Ascending aorta (tissue), 2 donors: ENCODE measurements at places on chromosomes 6 and 20. TPM values are rescaled to one million over a fixed set of nuclear protein-coding genes. Genes with fewer than 3 reads are reported as not detected.

DNA sequence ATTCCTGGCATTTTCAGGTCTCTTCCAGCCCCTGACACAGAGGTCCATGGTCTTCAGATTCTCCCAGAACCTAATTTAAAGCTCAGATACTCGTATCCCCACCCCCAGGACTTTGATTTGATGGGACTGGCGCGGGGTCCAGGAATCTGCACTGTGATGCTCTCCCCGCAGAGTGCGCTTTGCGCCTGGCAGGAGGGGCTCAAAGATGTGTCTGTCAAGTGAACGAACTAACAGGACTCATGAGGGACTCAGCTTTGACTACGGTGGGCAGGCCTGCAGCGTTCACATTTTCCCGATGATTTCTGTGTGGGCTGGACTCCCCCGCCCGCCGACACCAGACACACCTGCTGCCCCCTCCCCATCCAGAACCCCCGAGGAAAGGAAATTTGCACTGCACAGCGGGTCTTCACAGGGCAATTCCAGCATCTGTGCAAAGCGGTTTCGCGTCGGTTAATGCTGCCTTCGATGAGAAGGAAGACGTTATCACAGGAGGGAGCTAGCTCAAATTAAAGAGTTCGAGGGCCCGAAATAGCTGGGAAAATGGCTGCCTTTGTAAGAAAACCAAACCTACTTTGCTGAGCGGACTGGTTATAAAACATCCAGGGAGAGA, 90.2 kb downstream of the ZDHHC14 start:
- H3K27me3 ChIP-seq = no peaks in the 10 kb centered on the region
- H3K36me3 ChIP-seq = no peaks in the 10 kb centered on the region
- no peaks in the 10 kb centered on the region for H3K4me1 ChIP-seq

GRCh38 chr6:156121973-156122372, 655.2 kb upstream of the ARID1B start:
- H3K27ac ChIP-seq = no peak overlapping the region
- no peaks in the 10 kb centered on the region for H3K36me3 ChIP-seq
- no peaks in the 10 kb centered on the region for H3K27me3 ChIP-seq
- no peak overlapping the region for H3K4me3 ChIP-seq

DNA sequence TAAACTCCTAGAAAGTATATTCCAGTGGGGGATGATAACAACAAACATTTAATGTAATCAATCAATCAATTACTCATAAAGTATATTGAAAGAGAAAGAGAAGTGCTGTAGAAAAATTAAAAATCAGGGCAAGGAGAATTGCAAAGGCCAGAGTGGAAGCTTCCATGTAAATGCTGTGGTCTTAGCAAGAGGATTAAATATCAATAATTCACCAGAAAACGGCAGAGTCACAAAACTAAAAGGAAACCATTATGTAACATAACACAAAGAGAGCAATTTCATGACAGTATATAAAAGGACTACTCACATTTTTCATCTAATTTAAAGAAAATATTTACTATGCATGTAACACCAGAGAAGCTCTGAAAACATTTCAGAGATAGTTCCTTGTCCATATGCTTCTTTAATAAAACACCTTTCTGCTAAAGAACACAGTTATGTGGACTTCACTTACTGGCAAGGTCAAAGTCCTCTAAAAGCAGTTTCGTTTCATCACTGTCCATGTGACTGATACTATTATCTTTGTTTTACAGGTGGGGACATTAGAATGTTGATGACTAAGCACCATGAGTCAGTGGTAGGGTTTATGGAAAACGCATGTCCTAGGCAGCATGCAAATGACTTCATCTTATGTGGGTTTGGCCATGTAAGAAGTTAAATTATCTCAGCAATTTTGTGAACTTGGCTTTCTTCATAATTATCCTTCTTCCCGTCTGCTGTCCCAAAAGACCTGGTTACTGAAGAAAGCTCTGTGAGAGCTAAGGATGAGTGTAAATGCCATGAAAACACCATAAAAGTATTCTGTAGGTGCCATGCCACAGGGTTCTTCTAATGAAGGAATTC, 185.8 kb upstream of the TENT5A start:
- no peaks in the 10 kb centered on the region for H3K36me3 ChIP-seq
- no peak overlapping the region for H3K27ac ChIP-seq
- H3K4me3 ChIP-seq = no peak overlapping the region

GRCh38 chr20:62056377-62056776, 9.3 kb downstream of the TAF4 start:
- no peak overlapping the region for H3K27ac ChIP-seq
- peaks cover 5% of the 10 kb centered on the region for H3K36me3 ChIP-seq
- no peak for DNase-seq
- no peaks in the 10 kb centered on the region for H3K4me1 ChIP-seq
- H3K27me3 ChIP-seq = no peaks in the 10 kb centered on the region

DNA sequence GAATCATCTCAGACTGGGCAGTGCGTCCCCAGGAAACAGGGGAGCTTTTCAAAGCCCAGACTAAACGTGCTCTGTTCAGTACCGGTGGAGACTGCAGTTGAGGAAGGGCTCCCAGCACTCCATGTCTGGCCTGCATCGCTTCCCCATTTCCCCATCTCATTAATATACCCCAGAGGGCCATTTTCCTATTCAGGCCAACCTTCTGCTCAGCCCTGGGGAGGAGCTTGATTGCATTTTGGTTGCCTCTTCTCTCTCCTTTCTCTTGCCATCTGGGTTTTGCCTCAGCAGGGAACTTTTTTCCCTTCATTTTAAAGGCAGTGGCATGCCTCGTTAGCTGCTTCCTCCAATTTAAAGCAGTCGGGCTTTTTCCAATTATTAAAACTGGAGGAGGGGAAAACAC, 394.3 kb upstream of the SOX4 start:
- no peaks in the 10 kb centered on the region for H3K36me3 ChIP-seq
- no peak for DNase-seq
- no peaks in the 10 kb centered on the region for H3K4me1 ChIP-seq
- no peak overlapping the region for H3K27ac ChIP-seq
- H3K4me3 ChIP-seq = no peak overlapping the region

DNA sequence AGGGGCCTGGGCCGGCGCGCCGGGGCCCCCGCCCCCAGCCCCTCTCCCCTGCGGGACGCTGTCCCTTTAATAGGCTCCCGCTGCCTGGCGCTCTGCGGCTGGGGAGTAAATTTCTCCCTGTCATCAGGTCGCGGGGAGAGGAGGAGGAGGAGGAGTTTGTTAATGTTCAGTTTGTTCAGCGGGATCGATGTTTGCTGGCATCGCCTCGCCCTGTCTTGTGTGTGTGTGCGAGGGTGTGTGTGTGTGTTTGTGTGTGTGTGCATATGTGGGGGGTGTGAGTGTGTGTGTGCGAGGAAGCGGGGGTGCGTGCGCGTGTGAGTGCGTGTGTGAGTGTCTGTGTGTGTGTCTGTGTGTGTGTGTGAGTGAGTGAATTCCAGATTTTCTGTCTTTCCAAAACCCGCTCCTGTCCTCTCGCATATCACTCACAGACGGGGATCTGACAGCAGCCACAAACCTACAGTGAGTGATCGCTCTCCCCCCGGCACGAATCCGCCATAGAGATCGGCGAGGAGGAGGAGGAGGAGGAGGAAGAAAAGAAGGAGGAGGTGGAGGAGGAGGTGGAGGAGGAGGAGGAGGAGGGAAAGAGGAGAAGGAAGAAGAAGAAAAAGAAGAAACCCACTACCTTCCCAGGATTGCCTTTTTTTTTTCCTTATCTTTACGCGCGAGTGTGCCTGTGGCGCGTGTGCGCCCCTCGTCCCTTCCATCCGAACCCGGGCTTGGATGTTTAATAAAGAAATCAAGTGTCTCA, at the start of gene TSHZ2:
Gene TSHZ2 (plus strand): TSS at position 169 of the 748 bp plus-strand sequence. CDS start 936 bp downstream, outside the sequence.
- H3K4me3 ChIP-seq = peak within 1 kb of the TSS; percentile 44
- no peaks in the 10 kb centered on the region for H3K27me3 ChIP-seq
- no peaks in the 10 kb centered on the region for H3K36me3 ChIP-seq
- no peaks in the 10 kb centered on the region for H3K4me1 ChIP-seq
- H3K27ac ChIP-seq = peak within 1 kb of the TSS; percentile 34
- DNase-seq = no peak

DNA sequence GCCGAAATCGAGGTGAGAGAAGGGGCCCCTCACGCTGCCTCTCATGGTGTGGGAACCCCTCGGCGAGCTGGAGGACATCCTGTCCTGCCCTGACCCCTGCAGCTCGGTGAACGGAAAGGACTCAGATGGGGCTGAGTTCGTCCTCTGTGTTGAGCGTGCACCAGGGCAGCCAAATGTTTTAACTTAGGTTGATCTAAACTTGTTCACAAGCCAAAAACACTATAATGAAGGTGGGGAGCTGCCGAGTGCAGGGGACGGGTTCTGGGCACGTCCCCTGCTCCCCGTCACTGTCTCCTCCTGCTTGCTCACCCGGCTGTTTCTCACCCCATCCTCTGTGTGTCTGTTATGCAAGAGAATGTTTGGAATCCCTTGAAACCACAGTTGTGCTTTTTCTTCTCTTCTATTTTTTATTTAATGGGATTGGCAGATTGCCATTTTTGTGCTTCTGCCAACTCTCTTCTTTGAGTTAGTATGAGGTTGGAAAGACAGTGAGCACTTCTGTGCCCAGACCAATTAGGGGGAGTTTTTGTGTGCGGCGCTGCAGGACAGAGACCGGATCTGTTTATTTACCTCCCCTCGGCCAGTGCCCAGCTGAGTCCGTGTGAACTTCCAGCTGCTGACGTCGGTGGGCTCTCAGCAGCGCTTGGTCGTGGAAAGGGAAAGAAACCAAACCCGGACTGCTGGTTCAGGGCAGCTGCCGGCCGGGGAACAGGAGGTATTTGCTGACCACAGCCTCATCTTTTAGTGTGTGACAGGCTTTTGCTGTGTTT, 158.1 kb downstream of the DTNBP1 start:
- no peak for DNase-seq
- peak overlapping the region; percentile 19 for H3K27ac ChIP-seq
- peaks cover 33% of the 10 kb centered on the region for H3K36me3 ChIP-seq
- H3K4me1 ChIP-seq = peaks cover 18% of the 10 kb centered on the region
- peak overlapping the region; percentile 53 for H3K4me3 ChIP-seq

DNA sequence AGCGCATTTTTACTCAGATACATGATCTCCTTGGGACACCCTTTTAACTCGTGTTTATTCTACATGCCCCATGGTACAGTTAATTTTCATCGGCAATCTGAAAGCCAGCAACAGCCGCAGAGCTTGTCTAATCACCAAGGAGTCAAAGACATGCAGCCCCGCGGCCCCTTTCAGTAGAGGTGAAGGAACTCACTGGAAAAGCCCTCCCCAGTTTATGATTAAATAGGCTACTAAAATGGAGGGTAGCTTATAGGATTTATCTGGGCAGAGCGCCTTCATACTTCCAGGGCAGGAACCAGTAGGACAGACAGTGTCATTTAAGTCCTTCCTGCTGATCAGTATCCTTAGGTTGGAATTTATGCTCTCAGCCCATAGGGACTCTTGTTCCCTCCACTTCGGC, 83.5 kb downstream of the DHX35 start:
- H3K4me1 ChIP-seq = no peaks in the 10 kb centered on the region
- no peak for DNase-seq
- H3K4me3 ChIP-seq = no peak overlapping the region
- H3K27me3 ChIP-seq = no peaks in the 10 kb centered on the region
- H3K27ac ChIP-seq = no peak overlapping the region

GRCh38 chr6:12152023-12152970, 137.9 kb upstream of the EDN1 start:
- H3K27me3 ChIP-seq = no peaks in the 10 kb centered on the region
- no peak overlapping the region for H3K27ac ChIP-seq
- no peaks in the 10 kb centered on the region for H3K4me1 ChIP-seq
- no peaks in the 10 kb centered on the region for H3K36me3 ChIP-seq
- DNase-seq = no peak

DNA sequence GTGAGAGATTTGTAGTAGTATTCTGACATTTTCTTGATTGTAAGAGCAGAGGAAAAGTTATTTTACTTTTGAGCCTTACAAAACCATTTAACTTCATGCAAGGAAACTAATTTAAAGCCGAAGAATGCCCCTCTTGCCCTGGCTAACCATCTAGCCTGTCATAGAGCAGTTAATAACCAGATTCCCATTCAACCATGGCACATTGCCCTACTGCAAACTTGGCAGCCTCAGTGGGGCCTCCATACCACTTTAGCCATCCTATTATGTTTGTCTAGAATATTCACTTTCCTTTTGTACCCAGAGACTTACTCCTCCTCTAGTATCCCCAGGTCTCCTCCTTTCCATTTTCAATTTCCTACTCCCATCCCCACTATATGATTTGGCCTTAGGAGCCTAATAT, 230.9 kb downstream of the TBC1D7 start:
- no peaks in the 10 kb centered on the region for H3K36me3 ChIP-seq
- DNase-seq = no peak
- no peak overlapping the region for H3K4me3 ChIP-seq
- peaks cover 28% of the 10 kb centered on the region for H3K4me1 ChIP-seq
- no peaks in the 10 kb centered on the region for H3K27me3 ChIP-seq

TMEM151B gene
- not detected for total RNA-seq

KLHDC3 gene
- total RNA-seq = 64.0 TPM

UNC5CL gene
- total RNA-seq = 0.53 TPM

PPIL6 gene
- 0.11 TPM for total RNA-seq
